Cardiac ventricle fibroblast (primary cell): ENCODE measurements at places on chromosomes 5 and 9. TPM values are rescaled to one million over a fixed set of nuclear protein-coding genes. Genes with fewer than 3 reads are reported as not detected.

Gene SOHLH1
- total RNA-seq, result not detected in 2 replicates

Gene FABP6
- total RNA-seq, result not detected in 2 replicates

Gene NEK6
- 103 and 107 TPM in 2 replicates for total RNA-seq

Gene ARAP3
- 6.2 and 7.1 TPM in 2 replicates for total RNA-seq

Gene DMRTA1
- under 0.01 TPM in 1 of 2 replicates, not detected in the other for total RNA-seq

Gene SARDH
- total RNA-seq, result 11.6 and 16.3 TPM in 2 replicates

Gene SLC12A7
- 13.8 and 15.0 TPM in 2 replicates for total RNA-seq
